M059J (cell line): ENCODE measurements at places on chromosomes 1 and 21. TPM values are rescaled to one million over a fixed set of nuclear protein-coding genes. Genes with fewer than 3 reads are reported as not detected.

AVPR1B gene
- not detected in 2 replicates for total RNA-seq

HNRNPCL1 gene
- not detected in 2 replicates for total RNA-seq

LEFTY2 gene
- not detected in 2 replicates for total RNA-seq

DNA sequence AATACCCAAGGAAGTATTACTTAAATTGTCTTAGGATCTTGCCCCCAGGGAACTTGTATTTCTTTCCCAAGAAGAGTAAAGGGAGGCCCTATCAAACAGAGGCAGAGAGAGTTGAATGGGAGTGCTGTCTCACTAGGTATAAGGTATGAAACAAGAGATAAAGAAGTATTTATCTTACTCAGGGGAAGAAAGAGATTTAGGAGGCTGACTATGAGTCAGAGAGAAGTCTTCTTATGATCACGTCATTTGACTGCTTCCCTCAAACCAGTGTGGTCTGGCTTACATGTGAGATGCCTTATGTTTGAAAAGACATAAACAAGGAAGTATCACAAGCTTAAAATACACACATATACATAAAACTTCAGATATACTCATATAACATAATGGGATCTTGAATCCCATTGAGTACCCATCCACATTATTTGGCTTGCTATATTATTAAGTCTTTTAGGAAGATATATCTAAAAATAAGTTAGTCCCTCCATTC, 29.6 kb downstream of the DUSP10 start:
- DNase-seq, result peak; percentile 87

DNA sequence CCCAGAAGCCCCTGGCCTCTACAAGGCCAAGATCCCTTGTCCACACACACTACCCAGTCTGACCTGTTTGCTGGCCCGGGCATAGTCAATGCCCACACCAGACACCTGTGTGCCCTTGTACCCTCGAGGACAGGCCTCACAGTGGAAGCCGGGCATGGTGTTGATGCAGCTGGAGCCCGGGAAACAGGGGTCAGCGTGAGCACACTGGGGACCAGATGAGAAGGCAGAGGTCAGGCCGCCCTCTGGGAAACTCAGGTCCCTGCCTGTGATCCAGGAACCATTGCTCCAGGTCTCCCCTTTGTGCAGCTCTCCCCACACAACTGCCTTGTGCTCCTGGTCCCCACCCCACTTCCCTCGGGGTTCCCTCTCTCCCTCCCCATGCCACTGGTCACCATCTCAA, 5.5 kb downstream of the THBS3 start:
- DNase-seq, result no peak

DNA sequence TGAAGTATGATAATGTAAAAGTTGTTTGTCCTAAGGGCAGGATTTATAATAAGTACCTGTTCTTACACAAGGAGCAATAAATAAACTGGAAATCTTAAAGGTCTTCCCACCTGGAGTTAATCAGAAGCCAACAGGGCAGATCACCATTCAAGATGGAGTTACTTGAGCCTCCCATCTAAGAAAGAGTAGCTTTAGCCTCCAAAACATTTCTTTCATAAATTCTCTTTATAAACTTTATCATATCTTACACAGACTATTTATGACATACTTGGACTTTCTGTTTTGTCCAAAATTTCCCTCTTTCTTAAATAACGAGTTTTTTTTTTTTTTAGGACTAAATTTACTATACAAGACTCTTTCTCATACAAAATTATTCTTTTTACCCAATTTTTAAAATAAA, 18.5 kb downstream of the OR2T1 start:
- no peak for DNase-seq

DNA sequence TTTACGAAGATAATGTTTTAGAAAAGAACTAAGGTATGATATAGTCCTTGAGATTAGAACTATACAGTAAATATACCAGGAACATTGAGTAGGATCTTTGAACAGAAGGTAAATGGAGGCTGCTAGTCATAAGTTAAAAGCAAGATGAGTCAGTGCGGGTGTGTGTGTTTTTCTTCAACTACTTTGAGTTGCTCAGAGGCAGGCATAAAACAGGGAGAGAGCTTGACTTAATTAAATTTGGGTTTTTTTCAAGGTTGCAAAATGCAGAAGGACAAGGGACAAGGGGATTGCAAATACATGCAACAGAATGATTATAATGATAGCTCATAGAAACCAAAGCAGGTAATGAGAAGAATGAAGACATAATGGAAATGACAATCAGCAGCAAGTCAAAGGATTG, 815.1 kb downstream of the NCAM2 start:
- DNase-seq, result no peak

DNA sequence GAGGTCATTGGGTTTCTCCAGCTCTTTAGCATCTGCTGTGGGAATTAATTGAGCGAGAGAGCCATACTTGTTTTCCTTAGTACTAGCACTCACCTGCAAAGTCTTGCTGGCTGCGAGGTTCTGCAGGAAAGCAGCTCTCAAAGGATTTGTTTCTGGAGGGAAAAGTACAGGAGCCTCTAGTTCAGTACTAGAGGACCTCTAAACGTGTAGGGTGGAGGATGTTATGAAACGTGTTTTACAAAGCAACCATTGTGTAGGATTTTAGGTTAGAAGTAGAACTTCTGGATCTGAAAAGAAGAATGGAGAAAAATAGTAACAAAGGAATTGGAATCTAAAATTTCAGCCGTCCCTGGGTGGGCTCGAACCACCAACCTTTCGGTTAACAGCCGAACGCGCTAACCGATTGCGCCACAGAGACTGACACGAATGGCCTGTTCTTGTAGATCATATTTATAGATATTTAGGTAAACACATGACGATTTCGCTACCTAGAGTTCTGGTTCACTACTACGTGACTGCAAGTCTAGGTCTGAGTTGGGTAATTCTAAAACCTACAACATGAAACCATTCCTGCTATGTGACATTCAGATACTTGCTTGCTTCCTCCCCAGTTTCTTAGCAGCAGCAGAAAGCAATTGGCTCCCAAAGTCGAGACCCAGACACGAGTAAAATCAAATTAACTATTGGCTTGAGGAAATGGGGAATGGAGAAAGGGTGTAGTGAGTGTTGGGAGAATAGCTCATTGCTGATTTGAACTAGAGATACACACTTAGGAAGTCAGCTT, 60.2 kb upstream of the CFAP126 start:
- DNase-seq, result peak; percentile 64

DNA sequence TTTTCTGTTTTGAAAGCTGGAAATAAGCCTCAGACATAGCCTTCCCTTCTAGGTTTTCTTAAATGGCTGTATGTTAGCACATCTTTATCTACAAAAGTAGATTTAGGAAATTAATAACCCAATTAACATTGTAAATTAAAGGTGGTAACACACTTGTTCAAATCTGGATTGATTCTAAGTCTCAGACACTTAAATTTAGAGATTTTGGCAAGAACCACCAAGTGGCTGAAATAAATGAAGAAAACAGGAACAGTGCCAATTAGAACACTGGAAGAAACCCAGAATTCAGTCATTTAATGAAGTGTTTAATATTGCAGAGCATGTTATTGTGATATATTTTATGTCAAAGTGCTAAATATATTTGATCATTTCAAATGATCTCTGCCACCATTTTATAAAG, 628.2 kb downstream of the USP25 start:
- no peak for DNase-seq

GRCh38 chr1:48738356-48738755, 38.3 kb downstream of the BEND5 start:
- DNase-seq, result no peak

- peak; percentile 72 for DNase-seq
These were observed 540 bp upstream of the C1orf198 start for GRCh38 chr1:230868736-230869385.

DNA sequence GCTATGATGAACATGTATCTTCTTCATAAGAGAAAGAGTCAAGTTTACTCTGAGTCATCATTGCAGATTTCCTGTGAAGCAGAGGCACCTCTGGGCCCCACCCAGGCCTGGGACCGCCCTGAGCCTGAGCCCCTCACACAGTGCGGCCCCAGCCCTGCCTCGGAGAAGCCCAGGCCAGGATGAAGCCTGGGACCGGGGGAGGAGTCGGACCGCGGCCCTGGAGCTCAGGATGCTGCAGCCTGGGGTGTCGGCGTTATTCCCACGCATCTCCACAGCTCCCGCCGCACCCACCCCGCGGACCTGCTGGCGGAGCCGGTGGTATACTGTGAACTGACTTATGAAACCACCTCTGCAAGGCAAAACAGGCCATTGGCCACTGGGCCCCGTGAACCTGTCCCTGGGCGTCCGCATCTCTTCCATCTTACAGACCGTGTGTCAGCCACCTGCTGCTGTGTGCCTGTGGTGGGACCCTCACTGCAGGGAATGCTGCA, 2.4 kb upstream of the COL6A1 start:
- DNase-seq, result no peak

- DNase-seq, result no peak
These were observed 37.9 kb downstream of the RLF start for GRCh38 chr1:40199126-40199525.

GRCh38 chr1:66540434-66541032, 6.6 kb downstream of the SGIP1 start:
- DNase-seq, result peak; percentile 88

- peak; percentile 94 for DNase-seq
These were observed 206.6 kb downstream of the PBX1 start for GRCh38 chr1:164765557-164765956.

GRCh38 chr1:8259498-8260290, 58.2 kb upstream of the SLC45A1 start:
- peak; percentile 85 for DNase-seq

GRCh38 chr1:213973129-213973528, 14.6 kb upstream of the PROX1 start:
- DNase-seq, result peak; percentile 33

DNA sequence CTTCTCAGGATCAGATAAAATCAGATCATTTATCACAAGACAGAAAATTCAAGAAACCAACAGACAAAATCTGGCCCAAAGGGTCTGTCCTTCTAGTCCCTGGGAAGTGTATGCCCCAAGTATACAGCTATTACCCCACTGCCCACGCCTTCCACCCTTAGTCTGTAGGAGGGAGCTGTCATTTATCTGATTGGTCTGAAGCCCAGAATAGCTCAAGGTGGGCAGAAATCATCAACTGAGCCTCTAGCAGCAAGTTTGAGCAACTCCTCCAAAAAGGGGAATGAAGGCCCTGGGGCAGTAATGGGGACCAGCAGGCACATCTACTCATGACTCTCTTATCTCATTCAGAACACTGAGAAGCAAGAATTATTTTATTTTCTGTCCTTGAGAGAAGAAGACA, 126.9 kb downstream of the MATN1 start:
- no peak for DNase-seq

DNA sequence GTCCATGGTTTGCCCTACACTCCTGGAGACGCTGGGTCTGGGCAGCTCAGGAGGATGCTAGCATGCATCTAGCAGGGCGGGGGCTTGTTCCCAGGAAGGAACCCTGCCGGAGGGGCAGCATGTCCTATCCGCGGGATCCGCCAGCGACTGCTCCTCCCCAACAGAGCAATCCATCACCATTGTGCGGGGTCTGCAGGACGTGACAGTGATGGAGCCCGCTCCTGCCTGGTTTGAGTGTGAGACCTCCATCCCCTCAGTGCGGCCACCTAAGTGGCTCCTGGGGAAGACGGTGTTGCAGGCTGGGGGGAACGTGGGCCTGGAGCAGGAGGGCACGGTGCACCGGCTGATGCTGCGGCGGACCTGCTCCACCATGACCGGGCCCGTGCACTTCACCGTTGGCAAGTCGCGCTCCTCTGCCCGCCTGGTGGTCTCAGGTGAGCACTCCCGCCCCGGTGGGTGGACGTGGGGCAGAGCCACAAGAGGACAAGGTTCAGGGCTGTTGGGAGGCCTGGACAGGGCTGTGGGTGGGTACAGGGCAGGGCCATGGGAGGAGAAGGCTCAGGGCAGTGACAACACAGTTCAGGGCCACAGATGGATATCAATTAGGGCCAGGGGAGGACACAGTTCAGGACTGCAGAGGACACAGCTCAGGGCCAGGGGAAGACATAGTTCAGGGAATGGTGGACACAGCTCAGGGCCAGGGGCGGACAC, 71.3 kb downstream of the OBSCN start:
- no peak for DNase-seq

GRCh38 chr1:182784556-182785171, 4.9 kb upstream of the NPL start:
- peak; percentile 53 for DNase-seq
